ENCODE measurements at places on chromosomes 7 and 10.

- DNase-seq, result no peak
These were observed 7.8 kb upstream of the RBM28 start for GRCh38 chr7:128351296-128352152.

GRCh38 chr10:26534384-26534783, 96.2 kb downstream of the APBB1IP start:
- no peak for DNase-seq

GRCh38 chr10:52191049-52191448, 123.0 kb upstream of the DKK1 start:
- no peak for DNase-seq

DNA sequence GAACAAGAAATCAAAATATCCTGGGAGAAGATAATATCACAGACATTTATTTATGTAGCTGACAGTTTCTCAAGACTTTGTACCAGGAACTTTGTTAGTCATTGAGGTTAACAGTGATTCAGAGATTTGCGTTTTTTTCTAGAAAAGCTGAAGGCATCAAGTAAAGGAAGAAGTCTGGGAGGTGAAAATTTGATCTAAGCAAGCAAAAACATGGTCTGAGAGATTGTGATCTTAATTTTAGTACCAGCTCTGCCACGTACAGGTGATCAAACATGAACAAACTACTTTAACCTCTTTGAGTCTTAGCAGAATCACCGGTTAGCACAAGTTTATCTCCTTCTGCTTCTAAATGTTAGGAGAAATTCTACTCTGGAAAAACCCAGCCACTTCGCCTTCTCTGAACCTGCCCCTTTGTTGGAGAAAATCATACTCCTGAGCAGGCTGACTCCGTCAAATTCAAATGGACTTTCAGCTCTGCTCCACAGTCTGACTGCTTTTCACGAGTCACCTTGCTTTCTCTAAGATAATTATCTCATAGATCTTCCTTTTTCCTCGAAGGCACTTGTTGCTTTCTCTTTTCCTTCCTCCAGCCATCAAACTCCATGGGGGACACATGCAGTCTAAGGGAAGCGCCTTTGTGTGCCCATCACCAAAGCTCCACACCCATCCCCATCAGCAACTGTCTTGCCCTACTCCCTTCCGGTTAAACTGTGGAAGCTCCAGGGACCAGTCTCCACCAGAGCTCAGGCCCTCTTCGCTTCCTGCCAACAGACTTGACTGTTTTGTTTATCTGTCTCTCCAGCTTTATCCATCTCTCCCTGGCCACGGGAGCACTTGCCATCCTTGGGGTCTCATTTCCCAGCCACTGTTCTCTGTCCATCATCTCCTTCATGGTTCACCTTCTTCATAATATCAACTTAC, 86.3 kb downstream of the PRKCQ start:
- no peak for DNase-seq

GRCh38 chr7:78435355-78435754, 636.8 kb downstream of the PHTF2 start:
- DNase-seq, result no peak

DNA sequence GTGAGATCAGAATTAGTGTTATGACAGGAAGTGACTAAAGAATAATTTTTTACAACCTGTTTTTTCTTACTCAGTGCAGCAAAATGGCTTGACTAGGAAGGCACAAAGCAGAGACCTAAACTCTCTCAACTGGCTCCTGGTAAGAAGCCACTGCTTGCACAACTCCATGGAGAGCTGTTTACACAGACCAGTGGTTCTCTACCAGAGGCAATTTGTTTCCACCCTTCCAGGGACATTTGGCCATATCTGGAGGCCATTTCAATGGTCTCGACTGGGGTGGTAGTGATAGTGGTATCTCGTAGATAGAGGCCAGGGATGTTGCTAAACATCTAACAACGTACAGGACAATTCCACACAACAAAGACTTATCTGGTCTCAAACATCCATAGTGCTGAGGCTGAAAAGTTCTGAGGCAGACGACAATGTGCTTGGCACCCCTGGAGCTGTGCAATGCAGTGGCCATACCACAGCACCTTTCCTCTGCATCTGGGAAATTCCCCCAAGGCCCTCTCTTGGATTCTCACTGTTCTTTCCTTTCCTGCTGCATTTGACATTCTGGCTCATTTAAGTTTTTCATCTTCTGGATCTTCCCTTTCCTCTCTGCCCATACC, 105.4 kb upstream of the LAMB4 start:
- DNase-seq, result no peak

DNA sequence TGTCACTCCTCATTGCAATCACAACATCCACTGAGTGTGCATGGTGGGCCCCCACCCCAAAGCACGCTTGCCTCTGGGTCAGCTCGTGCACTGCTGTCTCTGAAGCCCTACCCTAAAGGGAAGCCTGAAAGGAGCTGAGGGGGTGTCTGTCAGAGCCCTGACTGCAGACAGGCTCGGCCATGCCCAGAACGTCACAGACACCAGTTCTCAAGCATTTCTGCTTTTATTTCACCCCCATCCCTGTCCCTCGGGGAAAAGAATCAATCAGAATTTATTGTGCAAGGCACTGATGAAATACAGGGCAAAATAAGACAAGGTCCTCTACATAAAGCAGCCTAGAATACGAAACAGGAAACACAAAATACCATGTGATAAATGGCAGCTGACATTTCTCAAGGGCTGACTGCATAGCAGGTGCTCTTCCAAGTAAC, 231.8 kb downstream of the WDR37 start:
- DNase-seq, result no peak

- no peak for DNase-seq
These were observed 1046.9 kb downstream of the TYW1 start for GRCh38 chr7:68043546-68043945.

DNA sequence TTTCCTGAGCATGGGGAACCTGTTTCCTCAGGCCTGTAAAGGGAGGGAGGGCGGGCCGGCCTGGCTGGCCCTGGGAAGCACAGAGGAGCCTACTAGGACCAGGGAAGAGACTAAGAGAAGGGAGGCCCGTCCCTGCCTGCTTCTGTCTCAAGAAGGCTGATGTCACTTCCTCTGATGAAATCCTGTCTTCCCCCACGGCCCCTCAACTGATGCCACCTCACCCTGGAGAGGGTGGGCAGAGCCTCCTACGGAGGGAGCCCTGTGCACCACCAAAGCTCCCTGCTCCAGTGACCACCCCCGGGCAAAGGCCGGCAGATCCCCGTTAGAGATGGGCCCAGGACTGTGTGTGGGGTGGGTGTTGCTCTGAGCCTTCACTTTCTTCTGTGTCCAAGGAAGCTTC, 1.0 kb upstream of the PILRA start:
- no peak for DNase-seq

DNA sequence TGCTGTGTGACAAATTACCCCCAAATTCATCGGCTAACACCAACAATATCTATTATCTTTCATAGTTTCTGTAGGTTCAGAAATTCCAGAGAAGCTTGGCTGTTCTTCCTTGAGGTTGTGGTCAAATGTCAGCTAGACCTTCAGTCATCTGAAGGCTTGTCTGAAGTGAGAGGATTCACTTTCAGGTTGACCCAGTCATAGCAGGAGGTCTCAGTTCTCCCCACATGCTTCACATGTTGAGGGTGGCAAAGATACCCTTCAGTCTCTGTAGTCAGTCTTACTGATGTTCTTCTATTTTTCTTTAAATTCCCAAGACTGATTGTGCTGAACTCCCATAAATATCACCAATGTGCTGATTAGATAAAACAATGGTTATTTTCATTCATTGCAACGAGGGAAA, 1692.0 kb downstream of the REEP3 start:
- no peak for DNase-seq

GRCh38 chr10:80513106-80513505, 24.6 kb upstream of the SH2D4B start:
- DNase-seq, result no peak

DNA sequence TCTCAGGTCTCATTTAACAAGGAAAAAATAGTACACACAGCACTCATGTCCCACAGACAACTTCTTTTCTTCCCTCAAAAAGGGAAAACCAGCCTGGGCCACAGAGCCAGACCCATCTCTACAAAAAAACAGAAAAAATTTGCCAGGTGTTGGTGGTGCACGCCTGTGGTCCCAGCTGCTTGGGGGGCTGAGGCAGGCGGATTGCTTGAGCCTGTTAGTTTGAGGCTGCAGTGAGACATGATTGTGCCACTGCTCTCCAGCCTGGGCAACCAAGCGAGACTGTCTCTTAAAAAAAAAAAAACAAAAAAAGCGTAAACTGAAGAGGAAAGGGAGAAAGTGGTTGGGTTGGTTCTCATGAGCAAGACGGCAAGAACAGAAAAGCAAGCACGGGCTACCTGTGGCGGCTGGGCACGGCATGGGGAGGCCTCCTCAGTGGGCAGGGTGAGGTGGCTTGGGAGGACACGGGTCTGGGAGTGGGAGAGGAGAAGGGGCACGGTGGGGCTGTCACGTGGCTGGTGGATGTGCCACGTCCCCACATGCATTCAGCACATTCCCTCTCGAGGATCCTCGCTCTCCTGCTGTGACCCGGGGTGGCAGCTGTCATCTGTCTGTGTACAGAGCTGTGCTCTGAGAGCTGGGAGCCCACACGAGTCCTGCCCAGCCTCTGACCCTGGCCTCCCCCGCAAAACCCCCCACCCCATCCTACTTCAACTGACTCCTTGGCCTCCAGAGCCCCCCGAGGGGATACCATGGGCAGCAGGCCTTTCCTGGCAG, 219.7 kb downstream of the MLLT10 start:
- DNase-seq, result no peak

- no peak for DNase-seq
These were observed 38.9 kb downstream of the TSPAN14 start for GRCh38 chr10:80492848-80493521.

DNA sequence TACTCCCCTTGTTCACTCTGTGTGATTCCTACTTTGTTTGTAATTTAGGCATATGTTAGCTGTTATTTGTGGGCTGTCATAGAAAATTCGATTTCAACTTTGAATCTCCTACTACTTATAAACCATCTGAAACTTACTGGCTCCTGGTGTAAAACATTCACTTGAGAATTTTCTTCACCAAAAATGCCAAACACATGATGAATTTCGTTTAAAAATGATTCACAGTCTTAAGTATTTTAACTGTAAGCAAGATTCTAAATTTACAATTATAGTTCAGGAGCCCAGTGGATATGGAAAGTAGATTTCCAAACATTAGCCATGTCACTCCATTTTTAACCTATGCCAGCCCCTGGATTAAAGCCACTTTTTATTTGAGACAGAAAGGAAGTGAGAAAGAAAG, 3.1 kb downstream of the CPED1 start:
- DNase-seq, result no peak

Measured in activated naive CD8-positive, alpha-beta T cell treated with anti-CD3 and anti-CD28 coated beads, Interleukin-2, amount 50 U/mL, for 16 hours (primary cell).